ENCODE measurements at places on chromosomes 13 and 19. TPM values are rescaled to one million over a fixed set of nuclear protein-coding genes. Genes with fewer than 3 reads are reported as not detected.

SLC6A16 gene
- 1.3 TPM for total RNA-seq

IGSF23 gene
- total RNA-seq = 0.59 TPM

PLVAP gene
- total RNA-seq = not detected

CLDN10 gene
- 0.25 TPM for total RNA-seq

ZNF724 gene
- total RNA-seq = 1.3 TPM

KRTDAP gene
- total RNA-seq = not detected

CBLC gene
- not detected for total RNA-seq

DBP gene
- total RNA-seq = 1.4 TPM

LRFN3 gene
- 18.1 TPM for total RNA-seq

EGLN2 gene
- total RNA-seq = 81.8 TPM

TEAD2 gene
- 14.6 TPM for total RNA-seq

FAM216B gene
- total RNA-seq = not detected

FFAR3 gene
- total RNA-seq = not detected

C5AR1 gene
- 1.7 TPM for total RNA-seq

KCNJ14 gene
- total RNA-seq = 1.6 TPM

ICAM5 gene
- total RNA-seq = 0.61 TPM

PRR22 gene
- 1.4 TPM for total RNA-seq

ZNF135 gene
- not detected for total RNA-seq

CGB8 gene
- total RNA-seq = 2.1 TPM

C1QTNF9B gene
- total RNA-seq = not detected

SGCG gene
- not detected for total RNA-seq

ANKLE1 gene
- total RNA-seq = 0.66 TPM

APOC1 gene
- total RNA-seq = 115 TPM

ZNF85 gene
- not detected for total RNA-seq

NFIX gene
- total RNA-seq = 4.2 TPM

IFNL3 gene
- not detected for total RNA-seq

APOE gene
- total RNA-seq = 16.4 TPM

IRGC gene
- total RNA-seq = not detected

SEMA6B gene
- total RNA-seq = 5.8 TPM

CEACAM16 gene
- total RNA-seq = 0.08 TPM

SERPINE3 gene
- total RNA-seq = not detected

ZNF491 gene
- not detected for total RNA-seq

NTF4 gene
- total RNA-seq = 0.38 TPM

RFC3 gene
- 33.4 TPM for total RNA-seq

S1PR4 gene
- total RNA-seq = 0.12 TPM

CLPTM1 gene
- 184 TPM for total RNA-seq

AXL gene
- 158 TPM for total RNA-seq

ATP7B gene
- 1.6 TPM for total RNA-seq

ZNF44 gene
- 0.66 TPM for total RNA-seq

NLRP11 gene
- not detected for total RNA-seq

FUZ gene
- 15.2 TPM for total RNA-seq

ZNF575 gene
- 2.7 TPM for total RNA-seq

EID2 gene
- 47.6 TPM for total RNA-seq

ARRDC2 gene
- total RNA-seq = 29.6 TPM

Measured in A549 treated with CpdA at 1 μM for 4 hours (cell line).